ENCODE measurements at places on chromosomes 4 and X. TPM values are rescaled to one million over a fixed set of nuclear protein-coding genes. Genes with fewer than 3 reads are reported as not detected.

DNA sequence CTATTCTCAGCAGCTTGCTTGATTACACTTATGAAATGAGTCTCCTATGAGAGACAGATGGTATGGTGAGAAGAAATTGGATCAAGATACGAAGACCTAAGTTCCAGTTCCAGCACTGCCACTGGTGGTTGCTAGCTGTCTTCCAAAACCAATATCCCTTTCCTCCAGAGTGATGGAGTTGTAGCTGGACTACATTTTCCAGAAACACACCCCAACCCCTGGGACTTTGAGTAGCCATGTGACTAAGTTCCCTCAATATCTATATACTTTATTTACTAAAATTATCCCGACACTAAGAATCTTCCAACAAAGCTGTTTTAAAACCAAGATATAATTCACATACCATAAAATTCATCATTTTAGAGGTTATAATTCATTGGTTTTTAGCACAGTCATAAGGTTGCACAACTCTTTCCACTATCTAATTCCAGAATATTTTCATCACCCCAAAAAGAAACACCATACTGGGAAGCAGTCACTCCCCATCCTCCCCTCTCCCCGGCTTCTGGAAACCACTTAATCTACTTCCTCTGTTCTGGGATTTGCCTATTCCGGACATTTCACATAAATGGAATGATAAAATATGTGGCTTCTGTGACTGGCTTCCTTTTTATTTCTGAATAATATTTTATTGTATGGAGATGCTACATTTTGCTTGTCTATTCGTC lies 118.0 kb downstream of the MANBA start:
- DNase-seq = no peak

- peak; percentile 15 for DNase-seq
These were observed 55.7 kb downstream of the PHOX2B start for GRCh38 chr4:41692717-41693345.

GRCh38 chr4:150235808-150236271 lies 157.6 kb downstream of the DCLK2 start:
- DNase-seq = no peak

- no peak for DNase-seq
These were observed 170.2 kb downstream of the FAT4 start for GRCh38 chr4:125484912-125485311.

- DNase-seq = no peak
These were observed 24.4 kb upstream of the LAMTOR3 start for GRCh38 chr4:99918656-99919055.

GRCh38 chr4:4803216-4803911 lies 56.1 kb upstream of the MSX1 start:
- no peak for DNase-seq

- DNase-seq = no peak
These were observed 74.3 kb downstream of the TMEM156 start for GRCh38 chr4:38957893-38958292.

DNA sequence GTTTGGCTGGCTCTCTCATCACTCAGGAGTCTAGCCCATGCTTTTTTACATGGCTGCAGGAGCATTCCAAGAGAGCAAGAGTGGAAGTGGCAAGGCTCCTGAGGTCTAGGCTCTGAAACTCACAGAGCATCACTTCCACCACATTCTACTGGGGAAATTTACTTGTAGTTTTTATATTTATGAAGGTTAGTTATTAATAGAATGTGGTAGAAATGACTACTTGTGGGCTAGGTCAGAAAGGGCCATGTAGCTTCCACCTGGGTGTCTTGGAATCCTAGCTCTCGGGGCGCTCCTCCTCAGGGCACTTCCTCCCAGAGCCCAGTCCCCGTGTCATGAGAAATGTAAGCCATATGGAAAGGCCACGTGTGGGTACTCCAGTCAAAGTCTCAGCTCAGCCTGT lies 127.0 kb upstream of the CASK start:
- DNase-seq = no peak

- peak; percentile 75 for DNase-seq
These were observed at the start of gene MAPK10 for GRCh38 chr4:86359944-86360478. Gene MAPK10, minus strand, starts transcription at chr4:86360053.

DNA sequence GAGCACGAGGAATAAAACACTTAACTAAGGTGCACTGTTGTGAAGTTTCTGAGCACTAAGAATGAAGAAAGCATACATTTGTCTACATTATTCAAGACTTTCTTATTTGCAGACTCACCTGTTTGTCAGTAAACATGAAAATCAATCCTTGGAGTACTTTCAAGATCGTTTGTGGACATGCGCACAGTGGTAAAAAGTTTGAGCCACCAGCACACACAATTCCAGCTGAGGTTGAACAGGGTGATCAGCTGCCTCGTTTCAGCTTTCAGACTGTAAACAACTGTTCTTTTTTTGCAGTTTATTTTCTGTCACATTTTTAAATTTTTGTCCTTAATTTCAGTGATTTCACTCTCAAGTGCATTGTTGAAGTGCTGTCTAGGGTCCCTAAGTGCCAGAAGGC lies 143.8 kb upstream of the VCX2 start:
- DNase-seq = no peak

DNA sequence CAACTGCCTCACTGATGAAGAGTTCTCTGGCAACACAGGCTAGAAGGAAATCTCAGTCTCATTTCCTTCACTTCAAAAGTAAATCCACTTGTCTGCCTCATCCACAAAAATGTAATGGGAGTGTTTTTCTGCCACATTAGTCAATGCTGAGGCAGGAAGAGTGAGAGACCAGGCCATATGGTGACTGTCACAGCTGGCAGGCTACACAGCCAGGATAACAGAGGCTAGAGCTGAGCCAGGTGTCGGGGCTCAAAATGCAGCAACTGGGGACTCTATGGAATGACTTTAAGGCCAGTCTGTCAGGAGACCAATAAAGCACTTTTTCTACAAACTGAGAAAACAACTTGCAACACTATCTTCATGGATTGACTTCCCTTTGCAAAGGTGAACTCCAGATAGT lies 204.2 kb downstream of the GPC3 start:
- DNase-seq = no peak

DNA sequence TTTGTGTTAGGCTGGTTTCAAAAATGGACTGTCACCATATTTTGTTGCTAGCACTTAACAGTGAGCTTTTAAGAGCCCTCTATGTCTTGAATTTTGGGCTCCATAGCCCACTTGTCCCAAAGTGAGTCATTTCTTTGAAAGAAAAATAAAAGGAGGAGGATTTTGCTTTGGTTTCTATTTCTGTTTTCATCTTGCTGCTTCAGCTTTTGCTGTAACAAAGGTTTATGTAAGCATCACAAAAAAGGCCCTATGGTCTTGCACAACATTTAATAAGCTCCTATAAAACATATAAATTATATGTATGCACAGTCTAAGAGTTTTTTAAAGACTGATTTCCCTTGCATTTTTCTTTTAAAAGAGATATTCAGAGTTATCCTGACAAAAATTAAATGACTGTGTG lies 105.2 kb downstream of the PHOX2B start:
- DNase-seq = no peak

- DNase-seq = no peak
These were observed 110.8 kb downstream of the PWWP3B start for GRCh38 chrX:106278951-106279350.

- DNase-seq = no peak
These were observed 329.5 kb downstream of the GRIA2 start for GRCh38 chr4:157550028-157550427.

DNA sequence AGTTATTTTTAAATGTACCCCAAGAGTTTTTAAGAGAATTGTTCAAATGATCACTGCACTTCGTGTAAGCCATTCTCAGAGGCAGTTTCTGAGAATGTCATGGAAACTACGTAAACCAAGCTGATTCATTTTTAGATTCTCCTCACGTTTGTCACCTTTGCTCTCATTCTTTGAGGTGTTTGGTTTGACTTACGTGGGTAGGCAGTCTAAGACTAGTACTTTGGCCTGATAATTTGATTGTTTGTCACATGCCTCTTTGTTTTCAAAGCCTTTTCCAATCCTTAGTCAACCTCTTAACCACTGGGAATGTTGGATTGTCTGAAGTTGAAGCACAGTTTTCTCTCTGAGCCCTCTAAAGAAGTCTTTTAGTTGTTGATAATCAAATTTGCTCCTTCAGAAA lies 10.5 kb downstream of the SEPTIN11 start:
- DNase-seq = no peak

GRCh38 chr4:150518559-150518958 lies 63.4 kb upstream of the MAB21L2 start:
- no peak for DNase-seq

- DNase-seq = no peak
These were observed 25.3 kb downstream of the FAM241A start for GRCh38 chr4:112170451-112170993.

GRCh38 chr4:53315300-53315699 lies 50.6 kb downstream of the SCFD2 start:
- DNase-seq = no peak

- DNase-seq = no peak
These were observed 79.5 kb downstream of the HMGB2 start for GRCh38 chr4:173254646-173255045.

DNA sequence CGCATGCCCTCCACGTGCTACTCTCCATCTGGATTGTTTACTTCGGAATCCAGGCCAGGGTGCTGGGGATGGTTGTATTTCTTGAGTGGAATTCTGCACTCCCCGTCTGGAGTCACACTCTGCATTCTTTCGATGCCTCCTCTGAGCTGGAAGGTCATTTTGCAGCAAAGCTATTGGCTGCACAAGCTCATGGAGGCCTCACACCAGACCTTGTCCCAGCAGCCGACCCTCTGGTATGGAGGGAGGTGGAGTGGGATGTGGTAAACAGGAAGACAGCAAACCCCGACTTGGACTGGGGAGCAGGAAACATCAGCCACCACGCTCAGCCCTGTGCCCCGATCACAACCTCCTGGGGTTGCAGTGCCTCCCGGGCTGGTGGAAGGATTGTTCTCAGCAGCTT lies 225.3 kb upstream of the LNX1 start:
- no peak for DNase-seq

- no peak for DNase-seq
These were observed 20.4 kb upstream of the UBA6 start for GRCh38 chr4:67721315-67721769.

DNA sequence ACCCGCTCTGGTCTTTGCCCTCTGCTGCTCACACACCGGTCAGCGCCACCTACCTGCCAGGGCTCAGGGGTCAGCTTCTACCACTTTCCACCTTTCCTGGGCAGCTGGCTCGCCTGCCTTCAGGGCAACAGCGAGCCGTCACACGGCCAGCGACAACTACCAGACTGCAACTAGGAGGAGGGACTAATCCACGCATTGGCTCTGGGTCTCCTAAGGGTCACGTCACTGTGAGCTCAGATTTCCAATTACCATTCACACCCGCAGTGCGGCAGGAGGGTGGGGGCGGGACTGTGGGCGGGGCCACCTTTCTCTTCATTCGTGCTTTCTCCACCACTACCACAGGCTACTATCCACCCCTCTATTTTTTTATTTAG lies at the start of gene BEX5:
TSS of gene BEX5 (minus strand) at position 172 of the 374 bp plus-strand sequence. CDS start 1,712 bp downstream, outside the sequence.
- peak; percentile 47 for DNase-seq

DNA sequence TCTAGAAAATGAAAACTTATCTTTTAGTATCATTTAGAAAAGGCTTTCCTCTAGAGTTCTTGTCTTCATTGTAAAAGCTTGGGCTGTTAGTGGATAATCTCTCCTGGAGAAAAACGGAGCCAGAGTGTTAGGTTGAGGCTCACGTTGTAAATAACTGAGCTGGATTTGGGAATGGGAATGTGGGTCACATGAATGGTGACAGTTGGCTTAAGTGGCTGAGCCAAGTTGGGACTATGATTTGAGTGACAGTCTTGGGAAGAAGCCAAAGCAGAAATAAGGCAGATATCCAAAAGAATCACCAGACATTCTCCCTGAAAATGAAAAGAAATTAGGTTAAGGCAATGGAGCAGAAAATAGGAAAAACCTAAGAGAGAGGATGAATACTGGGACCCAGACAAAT lies 33.6 kb upstream of the PDGFC start:
- DNase-seq = no peak

- DNase-seq = no peak
These were observed 56.6 kb downstream of the BRCC3 start for GRCh38 chrX:155127940-155128339.

- DNase-seq = no peak
These were observed 521.7 kb downstream of the PPARGC1A start for GRCh38 chr4:23368081-23368697.

DNA sequence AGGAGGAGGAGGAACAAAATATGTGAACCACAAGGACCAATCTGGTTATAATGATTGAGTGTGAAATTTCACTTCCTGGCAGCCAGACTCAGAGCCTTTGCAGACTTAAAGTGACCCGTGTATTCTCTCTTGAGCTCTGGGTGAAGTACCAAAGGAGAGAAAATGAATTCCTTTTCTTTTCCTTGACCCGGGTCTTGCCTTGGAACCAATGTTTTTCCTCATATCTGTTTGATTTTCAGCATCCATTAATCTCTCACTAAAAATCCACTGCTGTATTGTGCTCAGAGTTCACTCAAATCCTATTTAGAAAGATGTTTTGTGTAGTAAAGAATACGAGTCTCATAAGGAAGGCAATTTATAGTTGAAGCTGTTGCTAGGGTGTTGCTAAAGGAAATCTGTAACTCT lies 78.3 kb upstream of the C1QTNF7 start:
- no peak for DNase-seq

GRCh38 chr4:15755321-15756155 lies 22.6 kb upstream of the CD38 start:
- no peak for DNase-seq

DNA sequence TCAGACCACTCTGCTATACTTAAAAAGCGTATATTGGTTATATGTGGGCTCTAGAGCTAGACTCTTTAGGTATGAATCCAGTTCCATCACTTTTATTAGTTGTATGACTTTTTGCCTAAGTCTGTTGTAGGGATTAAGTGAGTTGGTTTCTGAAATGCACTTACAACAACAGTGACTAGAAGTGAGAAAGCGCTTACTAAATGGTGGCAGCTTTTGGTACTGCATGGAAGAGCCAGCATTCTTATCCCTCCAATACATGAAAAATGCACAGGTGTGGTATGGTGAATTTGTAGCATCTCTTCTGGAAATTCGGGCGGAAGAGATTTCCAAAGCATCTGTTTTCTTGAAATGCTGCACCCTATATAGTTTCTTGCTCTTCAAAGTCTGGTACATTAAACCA lies 117.1 kb downstream of the SPANXA1 start:
- DNase-seq = no peak

The GLRA2 gene
- polyA plus RNA-seq = 0.30 TPM

The PNMA6A gene
- 7.8 TPM for polyA plus RNA-seq

The ZNF718 gene
- polyA plus RNA-seq = 7.4 TPM

The TTC29 gene
- polyA plus RNA-seq = 1.7 TPM

The PDGFRA gene
- 208 TPM for polyA plus RNA-seq

The KDM5C gene
- polyA plus RNA-seq = 78.0 TPM

The ZCCHC18 gene
- polyA plus RNA-seq = 4.9 TPM

The ART3 gene
- 0.45 TPM for polyA plus RNA-seq

The WDR17 gene
- 7.6 TPM for polyA plus RNA-seq

The NHS gene
- polyA plus RNA-seq = 19.7 TPM

The ATP1B4 gene
- not detected for polyA plus RNA-seq

The PRKG2 gene
- polyA plus RNA-seq = 2.2 TPM

The APOOL gene
- 25.2 TPM for polyA plus RNA-seq

The SPINK2 gene
- not detected for polyA plus RNA-seq

The GABRG1 gene
- polyA plus RNA-seq = 0.46 TPM

The NUP62CL gene
- 10.8 TPM for polyA plus RNA-seq

The NALF2 gene
- 0.76 TPM for polyA plus RNA-seq
